ENCODE measurements at places on chromosomes 2 and 18. TPM values are rescaled to one million over a fixed set of nuclear protein-coding genes. Genes with fewer than 3 reads are reported as not detected.

The DSC3 gene
- total RNA-seq: 176 TPM

The PARD6G gene
- total RNA-seq: 32.7 TPM

The CDCA7 gene
- 9.1 TPM for total RNA-seq

The SFTPB gene
- total RNA-seq: not detected

The CRYBA2 gene
- total RNA-seq: not detected

The RAX gene
- not detected for total RNA-seq

The PLCD4 gene
- total RNA-seq: 12.0 TPM

The ATG9A gene
- total RNA-seq: 62.4 TPM

The UGT1A3 gene
- total RNA-seq: not detected

The SCRN3 gene
- 15.7 TPM for total RNA-seq

The CNGA3 gene
- not detected for total RNA-seq

The TXNDC2 gene
- 0.49 TPM for total RNA-seq

The PLA2R1 gene
- 24.3 TPM for total RNA-seq

The VAMP8 gene
- total RNA-seq: 46.2 TPM

The PID1 gene
- 83.2 TPM for total RNA-seq

The RIT2 gene
- not detected for total RNA-seq

Measured in vagina (tissue), 2 donors.